GM12891 (cell line): ENCODE measurements at places on chromosomes 6 and 20.

DNA sequence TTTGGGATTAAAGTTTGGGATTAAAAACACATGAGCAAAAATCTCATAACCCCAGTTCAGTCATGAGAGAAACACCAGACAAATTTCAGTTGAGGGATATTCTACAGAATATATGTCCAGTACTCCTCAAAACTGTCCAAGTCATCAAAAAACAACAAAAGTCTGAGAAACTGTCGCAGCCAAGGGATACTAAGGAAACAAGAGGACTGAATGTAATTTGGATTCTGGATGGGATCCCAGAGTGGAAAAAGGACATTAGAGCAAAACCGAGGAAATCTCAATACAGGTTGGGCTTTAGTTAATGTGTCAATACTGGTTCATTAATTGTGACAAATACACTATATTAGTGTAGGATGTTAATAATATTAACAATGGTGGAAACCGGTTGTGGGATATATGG is 219.3 kb downstream of the BCKDHB start:
- no peak for DNase-seq

DNA sequence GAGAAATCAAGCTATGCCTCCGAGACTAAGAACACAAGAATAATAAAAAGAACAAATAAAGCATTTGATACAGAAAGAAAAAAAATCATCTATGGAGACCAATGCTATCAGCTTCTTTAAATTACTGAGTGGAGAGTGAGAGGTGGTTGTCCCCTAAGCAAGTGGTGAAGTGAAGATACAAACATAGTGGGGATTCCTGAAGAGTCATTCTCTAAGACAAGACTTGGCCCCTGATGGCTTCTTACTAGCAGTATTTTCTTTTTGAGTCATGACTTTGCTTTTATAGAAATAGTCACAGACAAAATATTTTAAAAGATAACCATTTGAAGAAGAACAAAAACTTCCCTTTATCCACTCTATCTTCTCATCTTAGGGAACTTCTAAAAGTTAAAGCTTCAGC is 261.4 kb upstream of the PRDM1 start:
- no peak for DNase-seq

GRCh38 chr6:122610690-122611455 is 668 bp downstream of the PKIB start:
- no peak for DNase-seq

DNA sequence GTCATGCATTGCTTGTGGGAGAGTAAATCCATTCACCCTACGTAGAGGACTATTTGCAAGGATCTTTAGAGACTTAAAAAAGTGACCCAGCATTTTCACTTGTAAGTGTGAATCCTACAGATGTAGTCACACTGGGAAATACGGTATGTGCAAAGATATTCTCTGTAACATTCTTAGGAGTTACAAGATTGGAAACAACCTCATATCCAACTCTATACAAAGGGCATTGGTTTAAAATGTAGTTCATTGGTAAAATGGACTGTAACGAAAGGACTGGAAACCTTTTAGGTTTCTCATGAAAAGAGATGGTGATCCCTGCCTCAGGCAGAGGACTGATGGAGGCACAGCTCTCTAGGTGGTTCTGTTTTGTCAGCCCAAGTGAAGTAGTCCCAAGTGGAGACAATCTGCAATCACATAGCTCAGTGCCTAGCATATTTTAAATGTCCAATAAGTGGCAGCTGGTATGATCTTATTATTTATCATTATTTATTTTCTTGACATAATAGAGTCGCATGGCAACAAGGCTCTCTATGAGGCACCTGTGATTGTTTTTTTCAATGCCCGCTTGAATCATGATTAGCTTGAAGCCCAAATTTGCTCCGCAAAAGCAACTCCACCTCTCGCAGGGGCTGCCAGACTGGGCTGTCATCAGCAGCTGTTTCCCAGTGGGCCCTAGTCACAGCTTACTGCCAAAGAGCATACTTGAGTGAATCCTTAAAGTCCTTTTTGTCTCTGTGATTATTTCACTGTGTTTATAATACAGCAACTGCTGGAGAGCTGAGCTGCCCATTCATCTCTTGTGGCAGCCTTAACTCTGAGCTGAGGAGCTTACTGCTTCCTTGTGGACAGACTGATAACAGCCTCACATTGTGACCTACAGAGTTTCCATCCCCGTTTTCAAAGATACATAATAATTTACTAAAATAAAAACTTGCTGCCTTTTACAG is 19.8 kb upstream of the ENPP1 start:
- DNase-seq, result no peak

DNA sequence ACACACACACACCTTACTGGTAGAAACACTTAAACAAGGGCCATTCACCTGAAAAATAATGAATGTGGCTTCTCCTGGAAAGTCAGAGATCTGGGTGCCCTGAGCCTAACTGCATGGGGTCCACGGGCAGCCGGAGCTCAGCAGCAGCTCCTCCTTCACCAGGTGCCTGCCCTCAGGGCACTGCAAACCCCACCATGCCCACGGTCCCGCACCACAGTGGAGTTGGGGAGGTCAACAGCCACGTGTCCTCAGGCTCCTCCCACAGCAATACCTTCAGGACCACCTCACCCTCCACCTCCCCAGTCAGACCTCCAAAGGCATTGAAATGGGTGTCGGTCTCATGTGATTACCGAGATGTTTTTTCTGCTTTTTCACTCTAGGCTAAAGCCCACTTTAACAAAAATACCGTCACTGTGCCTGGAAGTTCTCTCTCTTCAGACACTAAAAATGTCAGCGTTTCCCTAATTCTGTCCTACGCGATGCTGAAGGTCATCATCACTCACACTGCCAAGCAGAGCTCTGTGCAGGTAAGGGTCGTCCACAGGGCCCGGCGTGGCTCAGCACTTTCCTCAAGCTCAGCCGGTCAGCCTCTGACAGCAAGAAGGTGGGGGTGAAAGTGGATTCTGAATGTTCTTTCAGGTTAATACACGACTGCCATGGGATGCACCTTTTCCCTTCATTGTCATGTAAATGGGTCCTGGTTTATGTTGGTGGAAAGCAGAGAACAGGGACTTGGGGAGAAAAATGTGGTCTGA is 48.9 kb downstream of the CDK5RAP1 start:
- no peak for DNase-seq

GRCh38 chr20:6558341-6558740 is 209.1 kb upstream of the BMP2 start:
- no peak for DNase-seq

DNA sequence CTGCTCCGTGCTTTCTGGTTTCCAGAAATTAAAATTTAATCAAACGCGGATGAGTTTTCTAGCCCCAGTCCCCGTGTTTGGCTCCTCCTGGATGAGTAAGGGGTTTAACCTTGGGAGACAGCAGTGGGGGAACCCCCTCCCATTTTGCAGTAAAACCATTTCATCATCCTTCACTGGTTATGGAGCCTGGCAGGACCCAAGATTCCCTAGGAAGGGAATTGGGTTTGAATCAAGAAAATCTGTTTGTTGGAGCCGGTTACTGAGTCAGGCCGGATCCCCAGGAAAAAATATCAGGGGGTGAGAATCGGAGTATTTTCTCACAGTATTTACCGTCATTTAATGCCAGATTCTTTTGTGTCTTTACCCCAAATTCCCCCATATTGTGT is 754 bp downstream of the YWHAB start:
- DNase-seq, result no peak

DNA sequence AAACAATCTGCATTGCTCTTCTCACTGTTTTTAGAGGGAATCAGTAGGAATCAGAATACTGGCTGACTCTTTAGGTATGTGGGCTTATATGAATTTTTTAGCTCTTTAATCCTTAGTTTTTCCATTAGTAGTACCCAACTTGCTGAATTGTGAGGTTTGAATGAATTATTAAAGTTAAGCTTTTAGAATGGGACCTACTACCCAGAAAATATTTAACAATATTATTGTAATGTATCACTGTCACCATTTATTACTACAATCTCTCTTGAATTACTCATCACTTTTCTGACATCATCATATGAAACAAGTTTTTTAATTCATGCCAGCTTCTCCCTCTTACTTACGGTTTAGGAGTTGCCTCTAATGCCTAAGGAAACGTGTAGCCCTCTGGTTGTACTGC is 212.7 kb downstream of the BCKDHB start:
- DNase-seq, result no peak
